Panc1 (cell line): ENCODE measurements at places on chromosomes 16 and 17. TPM values are rescaled to one million over a fixed set of nuclear protein-coding genes. Genes with fewer than 3 reads are reported as not detected.

The OTOP2 gene
- total RNA-seq, result not detected

The MAF gene
- total RNA-seq, result 0.46 TPM

The PPP1R27 gene
- not detected for total RNA-seq

The ZC3H7A gene
- total RNA-seq, result 52.3 TPM

The SEPTIN1 gene
- total RNA-seq, result 1.7 TPM

The NOS2 gene
- total RNA-seq, result 0.08 TPM

The SAMD14 gene
- total RNA-seq, result 6.9 TPM

The ITGAL gene
- total RNA-seq, result 0.54 TPM

The LGALS3BP gene
- total RNA-seq, result 361 TPM

The KRT39 gene
- not detected for total RNA-seq

The ZNF205 gene
- total RNA-seq, result 18.3 TPM

The TEKT1 gene
- total RNA-seq, result not detected

The CLEC19A gene
- not detected for total RNA-seq

The CORO1A gene
- 3.7 TPM for total RNA-seq

The CDH5 gene
- total RNA-seq, result 0.18 TPM

The MPV17L gene
- 10.4 TPM for total RNA-seq

The KRT24 gene
- not detected for total RNA-seq

The TMEM204 gene
- 0.13 TPM for total RNA-seq

The PLCG2 gene
- 10.8 TPM for total RNA-seq

The FBXW10 gene
- not detected for total RNA-seq

The TMEM98 gene
- 2.2 TPM for total RNA-seq

The MYLK3 gene
- total RNA-seq, result 0.31 TPM

The CAVIN1 gene
- 315 TPM for total RNA-seq

The NHERF1 gene
- total RNA-seq, result 90.8 TPM

The NMRAL1 gene
- total RNA-seq, result 109 TPM

The SOST gene
- total RNA-seq, result not detected

The C16orf92 gene
- not detected for total RNA-seq

The TEKT5 gene
- not detected for total RNA-seq

The NPB gene
- total RNA-seq, result 3.9 TPM

The FOXN1 gene
- not detected for total RNA-seq

The TSPAN10 gene
- 4.8 TPM for total RNA-seq

The KRT9 gene
- total RNA-seq, result not detected

The GAS2L2 gene
- not detected for total RNA-seq

The ABCC11 gene
- not detected for total RNA-seq

The MYH13 gene
- total RNA-seq, result not detected

The TM4SF5 gene
- not detected for total RNA-seq

The KRT36 gene
- not detected for total RNA-seq

The MYCBPAP gene
- total RNA-seq, result 2.2 TPM

The MAZ gene
- 426 TPM for total RNA-seq

The HEATR9 gene
- not detected for total RNA-seq

The ITGB3 gene
- 17.6 TPM for total RNA-seq

The ESRP2 gene
- 27.0 TPM for total RNA-seq

The CARD14 gene
- not detected for total RNA-seq

The GLTPD2 gene
- total RNA-seq, result not detected

The SLFN12 gene
- total RNA-seq, result 35.2 TPM

The RRAD gene
- total RNA-seq, result 4.3 TPM
